Stimulated activated CD4-positive, alpha-beta T cell treated with anti-CD3 and anti-CD28 coated beads, Interleukin-4, amount 100 ng/mL, for 24 hours (primary cell): ENCODE measurements at places on chromosomes 5 and 9.
A peak's percentile ranks its signal among the peaks of the same experiment; 100 is the strongest.

- no peak for DNase-seq
Measured at GRCh38 chr5:129041196-129041881, 53.2 kb upstream of the ISOC1 start.

GRCh38 chr5:73966451-73966850 lies 340.5 kb downstream of the ARHGEF28 start:
- no peak for DNase-seq

GRCh38 chr9:3528451-3528850 lies 2.6 kb upstream of the RFX3 start:
- DNase-seq: peak; percentile 78

DNA sequence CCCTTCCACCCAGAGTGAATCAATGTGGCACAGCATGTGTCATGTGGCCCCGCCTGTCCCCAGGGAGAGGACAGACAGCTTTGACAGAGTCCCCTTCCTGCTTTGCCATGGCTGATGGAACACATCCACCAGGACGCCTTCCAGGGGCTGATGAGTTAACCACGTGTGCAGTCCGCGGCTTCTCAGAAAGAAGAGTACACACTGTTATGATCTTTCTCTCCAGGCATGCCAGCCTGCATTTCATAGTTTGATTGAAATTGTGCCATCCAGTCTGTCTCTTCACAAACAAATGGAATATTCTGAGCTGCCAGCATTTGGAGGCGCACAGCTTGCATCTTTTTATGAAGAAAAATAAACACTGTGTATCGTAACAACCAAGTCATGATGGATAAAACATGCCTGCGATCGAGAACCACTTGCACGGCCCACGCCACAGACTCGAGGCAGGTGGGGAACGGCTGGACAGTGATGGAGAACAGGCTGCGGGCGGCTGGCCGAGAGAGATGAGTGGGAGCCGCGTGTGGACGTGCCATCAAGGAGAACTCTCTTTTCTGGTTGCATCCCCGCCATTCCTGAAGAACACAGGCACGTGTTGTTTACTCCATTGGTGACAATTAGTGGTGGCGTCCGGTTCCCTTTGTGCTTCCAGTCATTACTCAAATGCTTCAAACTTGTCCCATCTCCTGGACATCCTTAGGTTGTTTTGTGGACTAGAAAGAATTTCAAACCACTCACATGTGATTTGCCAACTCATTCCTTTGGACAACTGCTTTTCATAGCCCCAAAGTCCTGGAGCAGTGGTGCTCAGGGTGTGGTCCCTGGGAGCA lies 220.2 kb downstream of the AGTPBP1 start:
- DNase-seq: no peak

DNA sequence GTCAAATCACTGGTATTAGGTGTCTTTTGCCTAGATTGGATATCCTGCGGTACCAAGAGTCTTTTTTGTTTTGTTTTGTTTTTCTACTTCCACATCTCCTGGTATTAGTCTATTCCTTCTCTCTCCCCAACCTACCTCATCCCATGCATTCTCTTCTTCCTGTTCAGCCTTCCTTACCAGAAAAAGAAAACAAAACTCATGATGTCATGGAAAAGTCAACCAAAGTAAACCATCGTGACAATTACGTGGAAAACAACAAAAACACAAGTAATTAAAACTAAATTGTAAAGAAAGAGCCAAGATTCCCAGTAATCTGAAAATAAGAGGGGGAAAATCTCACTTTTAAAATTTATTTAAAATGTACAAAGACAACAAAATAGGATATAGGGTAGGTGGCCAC lies 38.3 kb downstream of the TMEM167A start:
- DNase-seq: no peak

- no peak for DNase-seq
Measured at GRCh38 chr5:151688436-151688835, 1.7 kb upstream of the SPARC start.

GRCh38 chr5:167205881-167206280 lies 1085.6 kb upstream of the WWC1 start:
- no peak for DNase-seq

GRCh38 chr5:28254846-28255245 lies 1216.5 kb upstream of the CDH9 start:
- DNase-seq: no peak

DNA sequence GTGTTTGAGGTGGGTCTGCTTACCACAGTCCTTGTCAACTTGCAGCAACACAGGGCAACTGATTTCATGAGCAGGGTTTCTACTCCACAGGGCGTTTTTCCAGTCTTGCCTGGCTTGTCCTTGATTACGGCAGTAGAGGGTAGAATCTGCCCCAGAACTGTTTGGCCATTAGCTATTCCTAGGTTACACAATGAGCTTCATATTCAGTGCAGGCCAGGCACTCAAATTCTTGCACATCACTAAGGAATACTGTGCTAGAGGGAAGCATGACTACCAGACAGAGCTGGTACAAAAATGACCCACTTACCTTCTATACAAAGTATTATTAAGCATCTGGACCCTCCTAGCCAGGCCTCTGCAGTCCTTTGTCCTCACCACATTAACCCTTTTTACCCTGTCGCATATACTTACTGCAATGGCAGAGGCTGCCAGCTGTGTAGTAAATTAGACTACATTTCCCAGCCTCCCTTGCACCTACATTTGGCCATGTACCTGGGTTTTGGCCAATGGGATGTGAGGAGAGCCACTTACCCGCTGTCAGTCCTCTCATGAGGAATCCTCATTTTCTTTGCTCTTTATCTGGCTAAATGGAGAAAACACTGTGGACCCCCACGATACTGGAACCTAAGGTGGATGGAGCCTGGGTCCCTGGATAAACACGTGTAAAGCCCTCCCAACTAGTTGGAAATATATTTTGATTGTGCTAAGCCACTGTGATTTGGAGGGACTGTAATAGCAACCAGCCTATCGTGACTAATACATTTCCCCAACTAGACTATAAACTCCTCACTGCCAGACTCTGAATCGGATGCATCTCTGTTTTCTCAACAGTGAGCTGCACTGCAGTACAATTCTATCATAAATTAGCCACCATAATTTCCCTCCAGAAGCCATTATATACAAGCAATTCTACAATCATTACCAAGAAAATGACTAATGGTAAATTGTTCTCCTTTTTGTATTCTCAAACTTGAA lies 218.7 kb downstream of the GLIS3 start:
- DNase-seq: no peak

GRCh38 chr5:120463991-120464626 lies at the start of gene PRR16:
TSS of gene PRR16 (plus strand) at chr5:120464300.
- DNase-seq: no peak

DNA sequence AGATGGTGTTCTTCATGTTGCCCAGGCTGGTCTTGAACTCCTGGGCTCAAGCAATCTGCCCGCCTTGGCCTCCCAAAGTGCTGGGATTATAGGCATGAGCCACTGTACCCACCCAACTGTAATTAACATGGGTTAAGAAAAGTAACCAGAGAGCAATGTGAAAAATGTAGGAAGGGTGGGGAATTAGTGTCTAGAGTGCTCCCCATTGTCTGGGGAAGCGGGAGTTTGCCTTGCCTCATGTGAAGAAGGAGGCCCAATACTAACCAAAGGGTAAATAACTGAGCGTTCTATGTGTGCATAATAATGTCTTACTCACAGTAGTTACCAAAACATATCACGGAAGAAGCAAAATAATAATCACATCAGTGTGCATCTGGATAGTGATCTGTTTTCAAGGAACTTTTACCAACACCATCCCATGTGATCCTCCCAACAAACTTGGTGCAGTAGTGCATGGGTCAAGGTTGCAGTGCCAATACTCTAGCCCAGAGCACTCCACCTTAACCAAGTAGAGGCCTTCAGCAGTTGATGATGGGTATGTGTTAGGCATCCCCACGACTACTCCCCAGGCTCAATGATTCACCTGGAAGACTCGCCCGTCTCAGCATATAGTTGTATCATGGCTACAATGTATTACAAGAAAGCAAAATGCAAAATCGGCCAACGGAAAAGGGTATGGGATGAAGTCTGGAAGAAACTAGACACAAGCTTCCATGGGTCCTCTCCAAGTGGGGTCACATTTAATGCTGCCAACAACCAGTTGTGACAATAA lies 26.2 kb downstream of the GNAQ start:
- no peak for DNase-seq

DNA sequence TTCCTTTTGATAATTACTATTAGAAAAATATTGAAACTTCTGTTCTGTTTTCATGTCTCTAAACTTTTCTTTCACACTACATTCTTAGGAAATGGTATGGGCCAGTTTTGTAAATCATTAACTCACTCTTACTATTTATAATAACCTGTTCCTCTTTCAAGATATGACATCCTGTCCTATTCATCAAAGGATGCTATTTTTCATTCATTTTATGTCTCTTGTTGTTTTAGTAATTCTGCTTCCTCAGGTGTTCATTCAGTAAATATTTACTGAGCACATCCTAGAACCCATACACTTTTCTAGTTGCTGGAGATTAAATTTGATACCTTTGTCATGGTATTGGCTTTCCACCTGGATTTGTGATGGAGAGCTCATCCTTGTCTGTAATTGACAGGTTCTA lies 58.0 kb downstream of the GDA start:
- no peak for DNase-seq
